ENCODE measurements at places on chromosomes 4 and X. TPM values are rescaled to one million over a fixed set of nuclear protein-coding genes. Genes with fewer than 3 reads are reported as not detected.

- DNase-seq: no peak
Observed at GRCh38 chr4:120434756-120435155, 368.1 kb upstream of the MAD2L1 start.

TDO2 gene
- 0.83 TPM for total RNA-seq

- no peak for DNase-seq
Observed at GRCh38 chr4:75655562-75655961, 17.6 kb downstream of the G3BP2 start.

GRCh38 chr4:63784822-63785221 lies 624.4 kb downstream of the TECRL start:
- no peak for DNase-seq

H2BW2 gene
- total RNA-seq: not detected

DNA sequence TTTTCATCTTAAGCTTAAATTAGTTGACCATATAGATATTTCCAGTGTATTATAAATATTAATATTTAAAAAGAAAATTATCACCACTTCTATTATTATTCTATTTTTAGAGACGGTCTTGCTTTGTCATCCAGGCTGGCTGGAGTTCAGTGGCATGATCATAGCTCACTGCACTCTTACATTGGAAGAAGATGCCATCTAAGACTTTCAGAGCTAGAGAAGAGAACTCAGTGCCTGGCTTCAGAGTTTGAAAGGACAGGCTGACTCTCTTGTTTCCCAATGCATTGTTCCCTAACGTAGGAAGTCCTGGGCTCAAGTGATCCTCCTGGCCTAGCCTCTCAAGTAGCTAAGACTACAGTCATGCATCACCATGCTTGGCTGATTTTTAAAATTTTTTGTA lies 75.9 kb downstream of the FIP1L1 start:
- no peak for DNase-seq

XAGE2 gene
- total RNA-seq: not detected

G6PD gene
- 1,283 TPM for total RNA-seq

GRCh38 chr4:4631150-4631549 lies 89.3 kb upstream of the STX18 start:
- no peak for DNase-seq

P2RY4 gene
- 0.65 TPM for total RNA-seq

- DNase-seq: no peak
Observed at GRCh38 chr4:150145946-150146340, 67.7 kb downstream of the DCLK2 start.

DNA sequence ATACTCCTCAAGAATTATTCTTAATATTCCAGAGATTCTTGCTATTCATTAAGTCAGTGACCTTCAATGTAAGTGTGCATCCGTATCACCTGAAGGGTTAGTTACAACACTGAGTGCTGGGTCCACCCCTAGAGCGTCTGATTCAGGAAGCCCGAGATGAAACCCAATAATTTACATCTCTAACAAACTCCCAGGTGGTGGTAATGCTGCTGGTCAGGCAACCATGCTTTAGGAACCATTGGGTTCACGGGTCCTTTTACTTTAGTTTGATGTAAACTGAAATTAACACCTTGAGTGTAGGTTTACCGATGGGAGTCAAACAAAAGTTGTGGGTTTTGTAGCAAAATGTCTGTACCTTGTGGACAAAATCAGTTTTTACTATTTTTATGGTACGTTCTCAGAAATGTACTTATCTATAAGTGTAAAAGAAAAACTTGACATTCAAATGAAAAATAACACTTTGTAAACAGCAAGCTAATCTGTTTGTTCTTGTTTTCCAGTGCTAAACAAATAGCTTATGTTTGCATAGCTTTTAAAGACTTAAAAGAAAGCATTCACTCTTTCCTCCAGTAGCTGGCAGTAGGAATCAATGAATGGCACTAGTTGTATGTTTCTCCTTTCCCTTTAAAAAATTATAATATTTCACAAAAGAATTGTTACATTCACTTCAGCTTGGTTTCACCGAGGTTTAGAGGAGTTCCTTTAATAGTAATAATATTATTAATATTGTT lies 32.7 kb downstream of the ACE2 start:
- no peak for DNase-seq

GRCh38 chr4:78766650-78767049 lies 9.5 kb upstream of the BMP2K start:
- no peak for DNase-seq

ZXDA gene
- 2.4 TPM for total RNA-seq

GRCh38 chrX:3690140-3690539 lies 23.3 kb downstream of the PRKX start:
- DNase-seq: no peak

DNA sequence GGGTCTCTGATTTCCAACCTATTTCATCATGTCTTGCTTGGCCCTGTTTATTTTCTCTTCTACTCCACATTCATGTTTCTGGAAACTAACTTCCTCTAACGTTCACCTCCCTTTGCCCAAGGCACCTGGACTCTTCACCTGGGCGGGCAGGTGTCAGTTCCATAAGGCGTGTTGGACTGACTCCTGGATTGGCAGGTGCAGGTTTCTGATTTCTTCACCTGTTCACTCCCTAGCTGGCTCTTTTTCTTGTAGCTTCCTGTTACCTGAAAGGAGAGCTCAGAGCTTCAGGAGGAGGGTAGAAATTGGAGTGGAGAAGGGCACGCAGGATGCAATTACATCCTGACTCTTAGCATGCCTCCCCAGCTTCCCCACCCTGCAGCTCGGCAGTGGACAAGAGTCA lies 350.8 kb upstream of the KLF3 start:
- peak; percentile 81 for DNase-seq

DNA sequence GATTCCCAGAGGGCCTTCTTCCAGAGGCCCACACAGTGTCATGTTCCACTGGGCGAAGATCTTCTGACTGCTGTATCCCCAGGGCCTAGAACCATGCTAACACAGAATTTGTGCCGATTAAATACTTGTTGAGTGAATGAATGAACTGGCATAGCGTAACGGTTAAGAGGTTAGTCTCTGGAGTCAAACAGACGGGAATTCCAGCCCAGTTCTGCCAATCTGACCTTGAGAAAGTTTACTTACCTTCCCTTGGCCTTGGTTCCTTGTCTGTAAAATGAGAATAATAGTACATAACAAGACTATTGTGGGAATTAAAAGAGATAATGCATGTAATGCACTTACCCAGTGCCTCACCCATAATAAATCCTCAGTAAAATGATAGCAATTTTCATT lies 58.3 kb upstream of the PLAC1 start:
- DNase-seq: no peak

CDX4 gene
- not detected for total RNA-seq

ZNF711 gene
- total RNA-seq: not detected

PRDM8 gene
- 0.88 TPM for total RNA-seq

UFSP2 gene
- total RNA-seq: 22.7 TPM

SHOX gene
- not detected for total RNA-seq

GABRG1 gene
- not detected for total RNA-seq

RAB39B gene
- total RNA-seq: not detected

ZNF185 gene
- total RNA-seq: 40.6 TPM

ODAM gene
- not detected for total RNA-seq

DNA sequence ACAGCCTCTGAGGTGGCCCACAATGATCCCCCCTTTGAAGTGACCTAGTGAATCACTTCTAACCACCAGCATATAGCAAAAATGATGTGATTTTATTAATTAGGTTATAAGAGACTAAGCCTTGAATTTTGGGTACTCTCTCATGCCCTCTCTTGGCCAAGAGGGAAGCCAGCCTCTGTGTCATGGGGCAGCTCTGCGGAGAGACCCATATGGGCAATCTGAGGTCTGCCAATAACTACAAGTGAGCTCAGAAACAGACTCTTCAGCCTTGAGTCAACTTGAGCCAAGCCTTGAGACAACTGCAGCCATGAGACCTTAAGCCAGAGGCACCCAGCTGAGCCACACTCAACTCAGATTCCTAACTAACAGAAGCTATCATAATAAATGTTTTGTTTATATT lies 45.7 kb downstream of the MANBA start:
- DNase-seq: no peak

DNA sequence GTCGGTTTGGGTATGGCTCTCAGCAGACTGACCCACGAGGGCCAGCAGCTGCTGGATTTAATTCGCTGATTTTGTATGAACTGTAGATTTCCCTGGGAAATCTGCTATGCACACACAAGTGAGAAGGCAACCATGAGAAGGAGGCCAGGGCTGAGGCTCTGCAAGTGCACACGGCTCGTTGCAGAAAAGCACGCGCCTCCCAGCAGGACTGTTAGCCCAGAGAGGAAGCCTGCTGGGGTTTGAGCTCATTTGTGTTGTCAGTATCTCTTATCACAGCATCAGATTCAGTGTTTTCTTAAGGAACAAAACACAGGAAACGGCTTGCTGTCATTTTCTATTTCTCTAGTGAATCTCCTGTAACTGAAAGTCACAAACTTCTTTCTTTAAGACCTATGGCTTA lies 296.2 kb upstream of the FAT1 start:
- DNase-seq: no peak

DNA sequence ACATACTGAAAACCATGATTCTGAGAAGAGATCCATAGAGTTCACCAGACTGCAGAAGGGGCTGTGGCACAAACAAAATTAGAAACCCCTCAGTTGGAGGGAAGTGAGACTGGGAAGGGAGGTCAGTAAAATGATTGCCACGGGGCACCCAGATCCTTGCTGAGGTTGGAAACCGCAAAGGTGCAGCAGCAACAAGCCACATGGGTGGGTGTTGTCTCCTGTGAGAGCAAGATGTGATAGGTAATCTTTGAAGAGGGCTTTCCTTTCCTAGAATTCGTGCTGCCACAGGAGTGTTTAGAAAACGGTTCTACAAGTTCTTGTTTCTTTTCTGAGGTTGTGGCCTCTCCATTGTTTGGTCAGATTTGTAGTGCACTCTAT lies 85.5 kb downstream of the NFKB1 start:
- DNase-seq: no peak

DNA sequence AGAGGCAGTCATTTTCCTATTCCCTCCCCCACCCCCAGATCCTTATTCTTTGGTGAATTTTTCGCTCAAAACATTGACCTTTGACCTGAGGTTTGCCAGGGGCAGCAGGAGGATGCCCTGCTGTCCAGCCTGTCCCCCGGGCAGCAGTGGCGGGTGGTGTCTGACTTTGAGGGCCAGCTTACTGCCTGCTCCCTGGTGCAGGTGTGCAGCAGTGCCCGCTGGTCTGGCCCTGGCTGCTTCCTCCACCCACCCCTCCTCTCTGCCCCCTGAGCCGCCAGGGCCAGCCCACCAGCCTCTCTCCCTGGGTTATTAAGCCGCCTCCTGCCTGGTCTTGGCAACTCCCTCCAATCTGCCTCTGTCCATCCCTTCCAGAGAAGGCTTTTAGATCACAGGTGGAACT lies 40.8 kb upstream of the GRPEL1 start:
- DNase-seq: no peak

DNA sequence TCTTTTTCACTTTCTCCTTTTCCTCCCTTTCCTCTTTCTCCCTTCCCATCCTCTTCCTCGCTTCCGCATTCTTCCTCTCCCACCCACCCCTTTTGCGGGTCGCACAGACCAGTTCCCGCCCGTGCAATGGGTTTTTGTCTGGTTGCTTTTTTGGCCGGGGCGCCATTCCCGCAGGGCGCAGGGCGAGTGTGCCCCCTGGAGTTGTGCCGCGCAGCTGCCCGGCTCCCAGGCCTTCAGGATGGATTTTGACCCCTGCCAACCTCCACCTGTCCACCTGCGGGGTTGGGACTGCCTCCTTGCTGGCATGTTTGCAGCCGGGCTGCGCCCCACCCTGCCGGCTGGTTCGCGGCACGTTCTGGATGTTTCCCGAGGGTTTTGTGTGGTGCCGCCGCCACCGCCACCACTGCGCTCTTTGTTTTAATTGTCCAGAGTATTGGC lies 578 bp upstream of the SEL1L3 start:
- DNase-seq: no peak

TMA16 gene
- 34.5 TPM for total RNA-seq

DNA sequence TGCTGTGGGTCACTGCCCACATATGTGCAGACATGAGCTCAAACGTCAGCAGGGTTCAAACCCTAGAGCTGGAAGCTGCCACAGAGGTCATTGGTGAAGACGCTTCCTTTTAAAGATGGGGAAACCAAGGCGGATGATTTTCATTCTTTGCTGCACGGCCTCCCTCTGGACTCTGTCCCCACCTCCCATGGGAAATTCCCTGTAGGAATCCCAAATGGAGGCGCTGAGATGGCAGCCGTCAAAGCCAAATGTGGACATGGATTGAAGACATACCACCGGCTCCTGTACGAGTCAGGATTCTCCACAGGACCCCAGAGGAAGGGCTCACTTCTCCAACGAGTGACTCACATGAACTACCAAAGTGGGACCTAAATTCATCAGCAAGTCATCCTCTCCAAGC lies 286.4 kb downstream of the CRLF2 start:
- DNase-seq: no peak

GRCh38 chr4:26197018-26197779 lies 123.6 kb upstream of the RBPJ start:
- DNase-seq: peak; percentile 96
